ENCODE measurements at places on chromosomes 11 and 22. TPM values are rescaled to one million over a fixed set of nuclear protein-coding genes. Genes with fewer than 3 reads are reported as not detected.

IGLL1 gene
- total RNA-seq = not detected

CHRNA10 gene
- 0.13 TPM for total RNA-seq

NDUFA6 gene
- total RNA-seq = 45.6 TPM

PNPLA5 gene
- not detected for total RNA-seq

TSGA10IP gene
- total RNA-seq = not detected

FBLN1 gene
- 1.0 TPM for total RNA-seq

NELL1 gene
- total RNA-seq = not detected

FAM180B gene
- not detected for total RNA-seq

MS4A12 gene
- total RNA-seq = not detected

TMEM25 gene
- total RNA-seq = 15.8 TPM

EFEMP2 gene
- 44.4 TPM for total RNA-seq

TYR gene
- not detected for total RNA-seq

TBX10 gene
- not detected for total RNA-seq

OR8A1 gene
- not detected for total RNA-seq

EXPH5 gene
- total RNA-seq = under 0.01 TPM

GRIK4 gene
- total RNA-seq = not detected

OR10A2 gene
- total RNA-seq = not detected

OR51B5 gene
- not detected for total RNA-seq

UBQLN3 gene
- total RNA-seq = not detected

C11orf16 gene
- total RNA-seq = not detected

UBQLNL gene
- not detected for total RNA-seq

SLC17A6 gene
- total RNA-seq = not detected

PATE1 gene
- total RNA-seq = not detected

MRTFA gene
- 12.8 TPM for total RNA-seq

FIBIN gene
- not detected for total RNA-seq

KCNJ11 gene
- total RNA-seq = 0.64 TPM

SAA4 gene
- not detected for total RNA-seq

FAM111B gene
- total RNA-seq = 11.0 TPM

DRAP1 gene
- 84.5 TPM for total RNA-seq

OR51E2 gene
- not detected for total RNA-seq
